PC-9 (cell line): ENCODE measurements at places on chromosomes 12 and 14.
A peak's percentile ranks its signal among the peaks of the same experiment; 100 is the strongest.

GRCh38 chr12:108205864-108206263 lies 76.8 kb downstream of the WSCD2 start:
- no peak for DNase-seq

GRCh38 chr12:9701380-9702154 lies 31.3 kb downstream of the CLECL1 start:
- DNase-seq: no peak

- DNase-seq: no peak
Measured at GRCh38 chr12:468671-469389, 9.1 kb downstream of the B4GALNT3 start.

- no peak for DNase-seq
Measured at GRCh38 chr12:57479376-57480115, at the start of gene ARHGAP9. ARHGAP9 (minus strand) TSS chr12:57479866; CDS start chr12:57479406, 460 bp downstream.

DNA sequence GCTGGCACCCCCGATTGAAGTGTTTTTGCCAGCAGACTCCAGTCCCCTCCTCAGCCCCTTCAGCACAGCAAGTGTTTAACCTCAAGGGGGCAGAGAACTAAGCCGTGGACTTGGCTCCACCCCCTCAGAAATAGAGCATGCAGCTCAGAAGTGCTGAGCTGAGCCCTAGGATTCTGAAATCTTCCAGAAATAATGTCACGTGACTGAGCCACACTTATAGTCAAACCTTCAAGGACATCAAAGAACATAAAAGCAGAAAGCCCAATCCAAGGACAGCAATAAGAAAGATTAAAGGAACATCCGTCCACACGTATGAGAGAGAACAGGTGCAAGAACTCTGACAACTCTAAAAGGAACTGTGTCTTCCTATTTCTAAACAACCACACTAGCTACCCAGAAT lies 317.7 kb upstream of the LRFN5 start:
- DNase-seq: no peak

- no peak for DNase-seq
Measured at GRCh38 chr12:64682572-64683277, 72.4 kb downstream of the RASSF3 start.

DNA sequence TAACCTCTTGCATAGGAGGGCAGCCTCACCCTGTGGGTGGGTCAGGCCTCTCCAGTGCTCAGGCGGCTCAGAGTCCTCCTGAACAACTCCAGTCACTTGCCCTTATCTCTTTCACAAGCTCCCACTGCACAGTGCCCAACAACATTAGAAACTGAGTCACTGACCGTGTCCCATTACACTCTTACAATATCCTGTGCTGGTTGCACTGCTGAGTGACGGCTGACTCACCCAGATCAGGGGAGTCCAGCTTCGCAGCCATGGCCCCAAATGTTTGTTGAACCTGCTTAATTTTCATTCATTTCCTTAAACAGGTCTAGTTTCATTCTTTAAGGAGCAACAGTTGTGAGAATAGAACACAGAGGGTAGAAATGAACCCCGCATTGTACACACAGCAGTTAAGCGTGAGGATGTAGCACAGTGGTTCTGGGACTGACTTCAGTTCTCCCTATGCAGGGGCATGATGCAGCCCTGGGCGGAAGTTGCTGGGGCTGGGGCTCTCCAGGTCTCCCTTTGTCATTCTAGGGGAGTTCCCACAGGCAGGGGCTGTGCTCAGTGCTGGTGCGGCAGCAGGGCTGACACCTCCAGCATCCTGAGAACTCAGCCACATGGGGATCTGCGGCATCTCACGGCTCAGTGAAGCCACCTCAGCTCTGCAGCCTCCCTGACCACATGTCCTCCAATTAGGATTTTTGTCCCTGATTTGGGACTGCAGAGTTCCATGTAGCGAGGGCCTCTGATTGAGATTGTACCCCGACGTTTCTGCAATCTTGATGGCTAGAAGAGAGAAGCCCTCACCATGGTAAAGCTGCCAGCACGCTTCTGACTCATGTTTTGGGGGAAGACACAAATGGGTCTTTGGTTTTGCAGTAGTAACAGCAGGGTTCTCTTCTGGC lies 16.1 kb downstream of the GPR68 start:
- peak; percentile 17 for DNase-seq

DNA sequence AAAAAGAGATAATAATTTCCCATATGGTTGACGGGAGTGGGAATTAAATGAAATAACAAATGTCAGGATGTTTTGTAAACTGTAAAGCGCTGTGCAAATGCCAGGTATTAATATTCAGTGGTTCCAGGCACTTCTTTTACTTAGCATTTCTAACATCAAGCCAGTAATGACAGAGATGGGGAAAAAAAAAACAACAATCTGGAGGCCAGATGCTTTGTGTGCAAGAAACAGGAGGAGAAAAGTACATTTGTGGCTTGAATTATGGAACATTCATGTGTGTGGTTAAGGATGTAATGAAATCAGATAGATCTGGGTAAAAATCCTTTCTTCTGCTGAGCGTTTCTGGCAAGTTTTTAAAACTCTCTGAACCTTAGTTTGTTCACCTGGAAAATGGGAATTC lies 509.6 kb downstream of the FUT8 start:
- no peak for DNase-seq

DNA sequence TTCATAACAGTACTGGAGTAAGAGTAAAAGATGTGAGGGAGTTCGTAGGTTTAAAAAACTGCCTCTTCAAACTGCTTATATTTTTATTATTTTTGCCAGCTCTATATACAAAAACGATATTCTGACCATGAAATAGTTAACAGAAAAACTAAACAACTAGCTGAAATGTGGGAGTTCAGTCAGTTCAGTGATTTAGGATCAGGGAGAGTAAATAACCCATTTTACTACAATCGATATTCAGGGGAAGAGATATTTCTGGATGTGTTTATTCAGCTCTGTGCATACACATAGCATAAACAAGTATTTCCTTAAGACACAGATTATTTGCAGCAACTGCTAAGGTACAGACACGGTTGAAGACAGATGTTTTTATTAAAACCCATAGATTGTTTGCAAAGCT lies 470.9 kb downstream of the TMTC2 start:
- no peak for DNase-seq
